ENCODE measurements at places on chromosomes 5 and 9. TPM values are rescaled to one million over a fixed set of nuclear protein-coding genes. Genes with fewer than 3 reads are reported as not detected.

The MCC gene
- 51.2 TPM for total RNA-seq

The FAM81B gene
- total RNA-seq, result not detected

The PTGS1 gene
- 5.0 TPM for total RNA-seq

The SLC22A4 gene
- 1.7 TPM for total RNA-seq

The INSL4 gene
- not detected for total RNA-seq

The CMYA5 gene
- total RNA-seq, result 739 TPM

The PDE6A gene
- total RNA-seq, result 0.31 TPM

The SPATA31E1 gene
- total RNA-seq, result not detected

The SLC1A1 gene
- 1.5 TPM for total RNA-seq

The ARL14EPL gene
- total RNA-seq, result not detected

The SV2C gene
- 0.31 TPM for total RNA-seq

The KDM3B gene
- total RNA-seq, result 80.2 TPM

The C5orf58 gene
- not detected for total RNA-seq

The SIT1 gene
- total RNA-seq, result not detected

The SPINK5 gene
- total RNA-seq, result 31.5 TPM

The TARS1 gene
- total RNA-seq, result 112 TPM

The SLCO6A1 gene
- total RNA-seq, result not detected

The ATP10B gene
- 4.3 TPM for total RNA-seq

The CCL27 gene
- total RNA-seq, result not detected

The FOXD4L4 gene
- not detected for total RNA-seq

The NSMF gene
- 10.7 TPM for total RNA-seq

The CSF1R gene
- total RNA-seq, result 21.6 TPM

The TSSK1B gene
- total RNA-seq, result not detected

The PIP5KL1 gene
- total RNA-seq, result not detected

The TAS2R1 gene
- total RNA-seq, result not detected

The ANKDD1B gene
- 2.3 TPM for total RNA-seq

The GPRIN1 gene
- total RNA-seq, result 0.72 TPM

The RNF130 gene
- 61.3 TPM for total RNA-seq

The HRH2 gene
- total RNA-seq, result 1.7 TPM

The RMND5B gene
- 38.6 TPM for total RNA-seq

The TAF11L5 gene
- not detected for total RNA-seq

The C5orf34 gene
- 4.4 TPM for total RNA-seq

The UTP15 gene
- 30.9 TPM for total RNA-seq

The RNF180 gene
- 7.3 TPM for total RNA-seq

The CXCL14 gene
- 71.1 TPM for total RNA-seq

The PTPA gene
- 92.3 TPM for total RNA-seq

The DCAF12 gene
- total RNA-seq, result 26.3 TPM

The C5orf52 gene
- total RNA-seq, result not detected

The MAMDC4 gene
- total RNA-seq, result 3.8 TPM

The PLCXD3 gene
- total RNA-seq, result under 0.01 TPM

The FOXE1 gene
- total RNA-seq, result 6.8 TPM

The CDKN2B gene
- 2.2 TPM for total RNA-seq

The WNT8A gene
- total RNA-seq, result not detected

The ADRB2 gene
- 20.9 TPM for total RNA-seq

The LCN15 gene
- not detected for total RNA-seq

The GARIN3 gene
- total RNA-seq, result not detected

The ACTBL2 gene
- total RNA-seq, result not detected

The ELOVL7 gene
- 4.7 TPM for total RNA-seq

The SVEP1 gene
- total RNA-seq, result 26.4 TPM

The NKD2 gene
- 7.3 TPM for total RNA-seq

The SPINK7 gene
- not detected for total RNA-seq

The FCN2 gene
- total RNA-seq, result not detected

The CCL21 gene
- total RNA-seq, result 49.3 TPM

The IL4 gene
- total RNA-seq, result not detected

The FOXD4L5 gene
- not detected for total RNA-seq

The FLT4 gene
- 21.8 TPM for total RNA-seq

The ACOT12 gene
- not detected for total RNA-seq

The DNAI1 gene
- not detected for total RNA-seq
